ENCODE measurements at places on chromosomes 6 and 20.

- no peak for DNase-seq
Observed at GRCh38 chr6:163260911-163261310, 153.6 kb upstream of the QKI start.

GRCh38 chr6:130535242-130535641 lies 169.4 kb downstream of the TMEM200A start:
- no peak for DNase-seq

- DNase-seq = no peak
Observed at GRCh38 chr6:112199001-112199403, 55.4 kb downstream of the LAMA4 start.

GRCh38 chr6:104402572-104402971 lies 457.1 kb downstream of the HACE1 start:
- DNase-seq = no peak

GRCh38 chr6:158061361-158061708 lies 79.7 kb downstream of the SYNJ2 start:
- DNase-seq = no peak

- DNase-seq = peak; percentile 73
Observed at GRCh38 chr6:131199568-131200272, 64.5 kb downstream of the AKAP7 start.

GRCh38 chr6:128655978-128656498 lies 135.6 kb upstream of the PTPRK start:
- DNase-seq = peak; percentile 100

DNA sequence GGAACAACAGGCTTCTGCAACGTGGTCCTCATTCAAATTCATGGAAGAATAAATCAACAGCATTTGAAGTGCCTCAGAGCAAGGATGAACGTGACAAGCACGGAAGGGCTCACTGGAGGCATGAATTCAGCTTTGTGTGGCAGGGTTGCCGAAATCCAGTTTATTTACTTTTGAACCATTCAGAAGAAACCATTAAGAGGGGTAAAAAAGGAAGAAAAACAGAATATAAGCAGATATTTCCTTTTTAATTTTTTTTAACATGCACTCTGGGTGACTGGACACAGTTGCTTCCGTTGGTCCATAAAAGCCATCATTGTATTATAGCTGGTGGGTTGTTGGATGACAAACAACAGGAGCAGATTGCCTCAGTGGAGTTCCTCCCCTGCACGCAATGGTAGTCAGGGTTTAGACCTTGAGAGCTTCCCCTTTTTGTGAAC lies 17.3 kb upstream of the SNRPB2 start:
- no peak for DNase-seq

- DNase-seq = no peak
Observed at GRCh38 chr20:50328222-50328979, 137.8 kb downstream of the CEBPB start.

GRCh38 chr6:24831771-24832716 lies 33.3 kb upstream of the ARMH2 start:
- DNase-seq = no peak

- no peak for DNase-seq
Observed at GRCh38 chr6:36533321-36533720, 14.0 kb downstream of the STK38 start.

GRCh38 chr6:15501826-15502445 lies 160.9 kb downstream of the DTNBP1 start:
- DNase-seq = peak; percentile 74

DNA sequence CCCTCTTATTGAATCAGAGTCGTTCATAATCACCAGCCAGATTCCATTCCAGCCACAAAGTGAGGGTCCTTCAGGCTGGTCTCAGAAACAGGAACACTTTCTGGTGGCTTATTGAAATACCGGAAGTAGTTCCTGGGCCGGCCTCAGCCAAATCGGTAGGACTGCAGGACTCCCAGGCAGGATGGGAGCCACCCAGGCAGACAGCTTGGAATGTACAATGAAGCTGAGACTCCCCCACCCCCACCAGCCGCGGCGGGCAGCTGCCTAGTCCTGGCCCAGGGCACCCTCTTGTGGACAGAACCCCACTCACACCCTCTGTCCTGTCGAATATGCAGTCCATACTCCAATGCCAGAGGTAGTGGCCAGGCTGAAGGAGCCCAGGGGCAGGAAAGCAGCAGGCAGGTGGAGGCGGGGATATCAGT lies 43.8 kb downstream of the MDFI start:
- DNase-seq = peak; percentile 93

DNA sequence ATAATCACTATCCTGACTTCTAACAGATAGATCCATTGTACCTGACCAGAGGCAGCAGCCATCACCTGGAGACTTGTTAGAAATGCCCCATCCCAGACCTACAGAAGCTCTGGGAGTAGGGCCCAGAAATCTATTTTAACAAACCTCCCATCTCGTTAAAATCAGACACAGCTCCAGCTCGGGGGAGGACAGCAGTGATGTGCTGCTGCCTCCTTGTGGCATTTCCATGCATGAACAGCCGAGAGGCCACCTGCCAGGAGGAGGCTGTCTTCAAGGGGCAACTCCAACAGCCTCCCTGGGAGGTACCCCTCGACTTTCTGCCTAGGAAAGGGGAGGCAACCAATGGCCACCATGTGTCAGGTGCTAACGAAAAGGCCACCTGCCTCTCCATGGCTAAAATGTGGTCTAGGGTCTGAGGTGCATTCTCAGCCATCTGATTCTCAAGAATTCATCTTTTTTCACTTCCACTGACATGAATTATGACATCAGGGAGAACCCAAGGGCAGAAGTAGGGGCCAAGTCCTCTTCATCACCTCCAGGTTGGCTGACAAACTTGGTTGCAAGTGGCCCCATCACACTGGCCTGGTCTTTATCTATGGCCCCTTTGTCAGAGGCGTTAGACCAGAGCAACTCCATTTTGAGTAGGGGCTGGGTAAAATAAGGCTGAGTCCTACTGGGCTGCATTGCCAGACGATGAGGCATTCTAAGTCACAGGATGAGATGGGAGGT lies 12.2 kb upstream of the KCNK15 start:
- peak; percentile 59 for DNase-seq

DNA sequence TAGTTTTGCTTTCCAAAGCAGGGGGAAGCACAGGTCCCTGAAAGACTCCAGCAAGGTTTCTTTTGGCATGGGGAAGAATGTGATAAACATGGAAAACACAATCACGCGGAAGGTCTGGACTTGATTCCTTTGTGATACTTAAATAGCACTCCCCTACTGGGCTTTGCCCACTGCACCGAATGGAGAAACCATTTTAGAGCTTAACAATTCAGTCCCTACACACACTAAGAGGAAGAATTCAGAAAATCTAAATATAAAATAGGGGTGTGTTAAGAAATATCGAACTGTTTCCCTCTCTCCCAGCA lies 71.4 kb upstream of the NHSL1 start:
- no peak for DNase-seq

GRCh38 chr20:6909608-6910007 lies 142.1 kb downstream of the BMP2 start:
- DNase-seq = peak; percentile 44

DNA sequence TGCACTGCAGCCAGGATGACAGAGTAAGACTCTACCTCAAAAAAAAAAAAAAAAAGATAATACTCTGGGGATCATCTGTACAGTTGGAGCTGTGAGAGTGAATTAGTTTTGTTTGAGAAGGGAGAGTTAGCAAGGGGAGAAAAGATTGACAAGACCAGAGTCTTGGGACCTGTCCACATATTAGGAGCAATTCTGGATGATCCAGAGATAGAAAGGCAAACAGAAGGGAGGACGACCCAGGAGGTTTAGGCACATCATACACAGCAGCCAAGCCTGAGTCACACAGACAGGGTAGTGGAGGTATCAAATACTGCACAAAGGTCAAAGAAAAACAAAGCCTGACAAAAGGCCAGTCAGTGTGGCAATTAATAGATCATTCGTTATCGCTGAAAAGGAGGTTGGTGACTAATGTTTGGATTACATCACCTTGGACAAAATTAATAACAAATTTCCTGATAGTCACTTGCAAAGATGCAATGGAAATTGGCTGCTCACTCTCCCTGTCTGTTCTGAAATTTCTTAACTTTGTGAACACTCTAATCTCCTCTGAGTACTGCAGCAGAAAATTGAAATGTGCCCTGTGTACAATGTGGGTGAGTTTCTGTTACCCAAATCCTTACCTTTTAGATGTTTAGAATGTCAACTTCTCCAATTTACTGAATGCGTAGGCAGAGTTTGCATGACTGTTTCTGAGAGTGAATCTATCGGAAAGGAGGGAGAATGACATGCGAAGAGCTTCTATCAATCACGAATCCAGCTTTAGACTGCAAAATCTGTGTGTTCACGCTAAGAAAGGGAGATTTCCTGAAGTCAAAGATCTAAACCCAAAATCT lies 105.4 kb downstream of the TSHZ2 start:
- DNase-seq = peak; percentile 64
